ENCODE measurements at places on chromosomes 5 and 9.

- DNase-seq = no peak
Observed at GRCh38 chr5:1958211-1959010, 75.7 kb upstream of the IRX4 start.

DNA sequence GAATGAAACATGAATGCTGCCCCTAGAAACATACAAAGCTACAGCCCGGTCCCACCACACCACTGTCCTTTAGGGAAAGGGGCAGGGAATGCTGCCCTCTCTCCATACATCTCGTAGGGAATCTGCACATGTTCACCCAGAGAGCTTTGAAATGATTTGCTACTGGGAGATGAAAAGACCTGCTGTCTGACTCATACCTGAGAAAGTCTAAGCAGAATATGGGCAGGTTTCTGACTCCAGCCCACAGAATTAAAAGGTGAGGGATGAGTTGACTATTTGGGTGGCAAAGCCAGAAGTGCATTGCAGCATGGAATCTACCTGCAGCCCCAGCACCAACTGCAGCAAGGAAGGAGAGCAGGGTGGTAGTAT is 297.9 kb downstream of the TLE1 start:
- DNase-seq = no peak

- peak; percentile 81 for DNase-seq
Observed at GRCh38 chr5:120465436-120465961, 1.4 kb downstream of the PRR16 start.

DNA sequence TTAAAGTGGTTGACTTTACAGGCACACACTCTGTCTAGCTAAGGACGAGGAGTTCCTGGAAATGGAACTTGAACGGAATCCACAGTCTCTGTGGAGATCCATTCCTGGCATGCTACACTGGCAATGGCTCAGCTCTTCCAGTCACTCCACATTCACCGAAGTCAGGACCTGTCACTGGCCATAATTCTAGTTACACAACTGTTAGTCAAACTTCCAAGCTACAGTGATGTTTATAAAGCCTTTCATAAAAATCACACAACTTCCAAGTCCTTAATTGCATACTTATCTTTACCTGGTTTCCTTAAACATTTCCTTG is 15.7 kb downstream of the CDC14B start:
- DNase-seq = no peak

DNA sequence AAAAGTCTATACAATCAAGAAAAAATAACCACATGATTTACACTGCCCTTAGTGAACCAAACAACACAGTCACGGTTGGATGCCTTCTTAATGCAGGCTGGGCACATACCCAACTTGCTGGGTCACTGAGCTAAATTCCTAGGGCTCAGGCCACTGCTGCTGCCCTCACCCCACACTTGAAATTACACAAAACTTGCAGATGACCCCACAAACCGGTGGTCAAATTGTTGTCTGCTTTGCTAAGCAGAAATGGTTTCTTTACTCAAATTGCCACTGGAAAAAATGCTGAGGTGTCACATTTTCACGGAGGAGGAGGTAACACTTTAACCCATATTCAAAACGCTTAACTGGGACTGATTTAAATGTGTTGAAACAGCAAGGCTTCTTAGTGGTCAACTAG is 62.4 kb downstream of the HMHB1 start:
- no peak for DNase-seq

DNA sequence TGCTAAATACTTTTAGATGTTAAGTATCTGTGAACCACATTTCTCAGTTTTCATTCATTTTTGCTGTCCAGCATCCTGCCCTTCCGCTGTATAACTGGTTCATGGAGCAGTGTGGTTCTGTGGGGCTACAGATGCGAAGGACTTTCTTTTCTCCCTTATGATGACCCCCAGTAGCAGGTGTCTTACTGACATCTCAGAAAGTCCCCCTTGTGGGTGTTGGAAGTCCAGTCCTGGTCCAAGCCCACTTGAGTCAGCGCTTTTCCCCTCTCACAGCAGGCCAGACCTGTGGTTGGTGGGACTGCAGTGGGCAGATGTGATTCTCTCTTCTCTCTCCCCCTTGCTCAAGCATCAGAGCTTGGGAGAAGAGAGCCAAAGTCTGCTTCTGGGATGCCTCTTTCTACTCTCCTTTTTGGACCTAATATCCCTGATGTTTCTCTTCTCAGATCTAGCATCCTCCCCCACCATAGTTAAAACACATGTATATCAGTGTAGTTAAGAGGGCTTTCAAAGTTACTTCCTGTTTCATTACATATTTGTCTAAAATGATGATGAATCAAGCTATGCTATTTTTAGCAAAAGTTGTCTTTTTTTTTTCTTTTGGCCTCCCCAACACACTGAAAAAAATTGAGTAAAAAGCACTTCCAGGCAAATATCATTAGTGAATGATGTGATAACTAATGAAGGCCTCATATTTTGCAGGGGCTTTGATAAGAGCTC is 119.5 kb upstream of the ZNF618 start:
- peak; percentile 26 for DNase-seq

GRCh38 chr9:114047717-114048116 is 30.4 kb downstream of the AMBP start:
- peak; percentile 48 for DNase-seq

- DNase-seq = no peak
Observed at GRCh38 chr5:179780362-179780761, 13.4 kb upstream of the LTC4S start.

GRCh38 chr5:172133359-172134029 is 54.5 kb downstream of the STK10 start:
- peak; percentile 69 for DNase-seq

GRCh38 chr5:175658299-175659145 is 651 bp downstream of the HRH2 start:
- no peak for DNase-seq

- no peak for DNase-seq
Observed at GRCh38 chr5:156695774-156696173, 154.3 kb upstream of the PPP1R2B start.
